ENCODE measurements at places on chromosomes 4 and X. TPM values are rescaled to one million over a fixed set of nuclear protein-coding genes. Genes with fewer than 3 reads are reported as not detected.
A peak's percentile ranks its signal among the peaks of the same experiment; 100 is the strongest.

Gene ZNF330
- total RNA-seq = 46.2 TPM

Gene MUC7
- 10.8 TPM for total RNA-seq

Gene DMD
- total RNA-seq = 194 TPM

Gene DCAF12L1
- 0.24 TPM for total RNA-seq

GRCh38 chr4:55927803-55928437 lies 20.8 kb upstream of the CEP135 start:
- no peak for DNase-seq

- peak; percentile 42 for DNase-seq
Observed at GRCh38 chr4:155972098-155972497, 18.4 kb upstream of the CTSO start.

DNA sequence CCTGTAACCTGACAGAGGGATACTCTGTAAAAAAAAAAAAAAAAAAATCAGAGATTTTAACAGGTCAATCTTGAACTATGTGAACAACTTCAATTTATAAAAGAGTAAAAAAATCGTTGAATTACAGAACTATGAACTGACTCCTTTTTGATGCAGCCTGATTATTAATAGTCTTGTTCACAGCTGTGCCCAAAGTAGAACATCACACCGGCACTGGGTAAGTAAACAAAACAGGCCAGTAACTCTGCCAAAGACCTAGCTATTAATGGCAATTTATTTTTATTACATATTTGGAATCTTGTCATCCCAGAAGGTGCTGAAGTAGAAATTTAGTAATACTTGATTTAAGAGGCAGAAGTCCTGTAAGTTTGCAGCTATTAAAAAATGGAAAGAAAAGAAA lies 31.4 kb downstream of the CPE start:
- no peak for DNase-seq

GRCh38 chrX:27599928-27600327 lies 9.8 kb downstream of the DCAF8L2 start:
- DNase-seq = no peak

GRCh38 chr4:180960743-180961401 lies 1282.3 kb upstream of the TENM3 start:
- DNase-seq = peak; percentile 37

DNA sequence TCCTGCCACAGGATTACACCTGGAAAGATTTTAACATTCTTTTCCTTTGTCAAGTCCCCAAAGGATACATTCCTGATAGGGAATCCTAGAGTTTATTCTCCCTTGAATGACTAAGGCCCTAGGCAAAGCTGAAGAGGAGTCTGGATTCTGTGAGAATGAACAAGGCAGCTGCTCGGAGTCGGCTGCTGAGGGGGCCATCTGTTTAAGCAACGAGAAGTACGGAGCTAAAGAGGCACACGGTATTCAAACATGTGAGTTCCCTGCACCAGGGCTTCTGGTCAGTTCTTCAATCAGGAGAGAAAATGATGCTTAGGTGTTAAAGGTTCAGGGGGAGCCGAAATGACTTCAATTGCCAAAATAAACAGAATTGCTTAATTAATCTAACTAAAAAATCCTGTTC lies 97.6 kb downstream of the MGST2 start:
- DNase-seq = peak; percentile 74

DNA sequence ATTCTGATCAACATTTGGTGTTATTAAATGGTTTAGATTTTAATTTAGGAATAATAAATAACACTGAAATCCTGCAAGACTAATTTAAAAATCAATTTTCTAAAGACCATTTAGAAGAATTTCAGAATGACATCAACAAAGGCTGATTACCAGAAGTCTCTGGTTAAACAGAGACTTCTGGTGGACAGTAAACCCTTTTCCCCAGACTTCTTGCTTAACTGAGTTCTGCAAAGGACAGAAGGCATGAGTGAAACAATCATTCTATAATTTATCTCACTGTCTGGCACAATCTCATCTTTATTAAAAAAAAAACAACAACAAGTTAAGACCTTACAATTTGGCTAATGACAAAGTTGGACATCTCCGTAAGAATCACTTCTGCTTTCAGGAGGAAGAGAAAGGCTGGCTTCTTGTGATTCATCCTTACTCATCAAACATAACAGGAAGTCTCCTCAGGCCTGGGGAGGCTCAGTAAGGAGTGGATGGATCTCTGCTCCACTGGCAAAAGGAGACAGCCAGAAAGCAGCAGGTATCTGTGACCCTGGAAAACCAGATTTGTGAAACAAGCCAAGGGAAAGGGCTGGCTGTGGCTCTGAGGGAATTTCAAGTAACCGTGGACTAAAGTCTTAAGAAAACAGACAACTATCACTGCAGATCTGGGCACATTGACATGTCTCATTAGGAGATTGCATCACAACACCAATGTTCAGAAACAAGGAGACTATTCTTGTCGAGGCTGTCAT lies 908 bp upstream of the TLR6 start:
- peak; percentile 68 for DNase-seq

- DNase-seq = no peak
Observed at GRCh38 chr4:77431546-77431945, 174.1 kb upstream of the CXCL13 start.

DNA sequence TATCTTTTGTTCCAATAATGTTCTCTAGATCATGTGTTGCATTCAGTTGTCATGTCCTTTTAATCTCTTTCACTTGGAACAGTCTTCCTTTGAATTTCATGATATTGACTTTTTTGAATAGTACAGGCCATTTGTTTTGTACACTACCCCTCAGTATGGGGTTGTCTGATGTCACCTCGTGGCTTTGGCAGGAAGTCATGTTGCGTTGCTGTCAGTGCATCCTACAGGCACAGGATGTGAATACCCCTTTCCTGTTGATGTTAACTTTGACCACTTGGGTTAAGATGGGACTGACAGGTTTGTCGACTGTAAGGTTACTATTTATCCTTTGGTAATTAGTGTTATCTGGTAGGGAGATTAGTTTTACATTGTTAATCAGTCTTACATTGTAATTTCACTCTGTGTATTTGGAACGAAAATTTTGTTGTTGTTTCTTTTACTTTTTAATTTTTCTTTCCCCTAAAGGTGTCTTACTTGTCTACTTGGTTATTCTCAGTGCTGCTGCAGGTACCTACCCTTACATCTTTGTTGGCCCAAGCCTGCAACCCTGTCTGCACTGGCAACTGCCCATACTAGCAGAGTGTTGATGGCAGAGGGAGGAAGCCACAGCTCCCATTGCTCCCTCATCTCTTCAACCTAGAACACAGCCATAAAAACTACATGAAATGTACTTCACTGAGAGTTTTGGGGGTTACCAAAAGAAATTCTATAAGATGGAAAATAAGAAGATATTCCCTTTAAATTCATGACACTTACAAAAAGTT lies 14.7 kb upstream of the ATP8A1 start:
- no peak for DNase-seq

Data from umbilical cord (tissue), 2 donors.